ENCODE measurements at places on chromosomes 5 and 9.

GRCh38 chr5:56311306-56311905 lies 78.3 kb upstream of the ANKRD55 start:
- DNase-seq = peak; percentile 61

GRCh38 chr5:159447116-159447515 lies 116.8 kb upstream of the IL12B start:
- no peak for DNase-seq

- DNase-seq = no peak
Measured at GRCh38 chr5:5739490-5739945, 317.0 kb downstream of the ICE1 start.

DNA sequence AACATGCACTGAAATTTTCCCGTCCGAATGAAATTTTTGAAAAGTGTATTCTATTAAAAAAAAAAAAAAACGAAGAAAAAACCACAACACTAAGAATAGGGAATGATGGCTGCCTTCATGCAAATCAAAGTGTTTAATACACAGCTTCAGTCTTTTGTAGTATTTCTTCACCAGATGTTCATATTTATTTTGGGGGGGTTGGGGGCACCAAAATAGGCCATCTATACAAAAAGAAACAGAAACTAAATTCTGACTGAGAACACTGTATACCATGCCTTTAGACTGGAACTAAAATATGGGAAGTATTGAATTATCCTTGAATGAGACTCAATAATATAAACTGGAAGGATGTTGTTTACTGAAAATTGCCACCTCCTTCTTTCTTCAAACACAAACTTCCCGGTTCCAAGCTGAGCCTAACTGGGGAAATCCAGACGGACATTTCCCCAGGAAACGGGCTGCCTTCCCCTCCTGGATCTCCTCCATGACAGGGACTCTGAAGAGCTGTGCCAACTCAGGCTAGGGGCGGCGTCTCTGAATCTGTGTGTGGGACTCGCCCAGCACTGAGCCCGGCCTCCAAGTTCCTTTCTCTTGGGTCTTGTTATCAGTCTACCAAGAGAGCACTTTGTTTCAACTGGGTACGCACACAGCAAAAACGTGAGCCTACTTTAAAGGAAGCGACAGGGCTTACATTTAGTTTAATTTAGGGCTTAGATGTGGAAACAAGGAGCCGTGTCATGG lies 511.3 kb upstream of the ADAMTS16 start:
- no peak for DNase-seq

DNA sequence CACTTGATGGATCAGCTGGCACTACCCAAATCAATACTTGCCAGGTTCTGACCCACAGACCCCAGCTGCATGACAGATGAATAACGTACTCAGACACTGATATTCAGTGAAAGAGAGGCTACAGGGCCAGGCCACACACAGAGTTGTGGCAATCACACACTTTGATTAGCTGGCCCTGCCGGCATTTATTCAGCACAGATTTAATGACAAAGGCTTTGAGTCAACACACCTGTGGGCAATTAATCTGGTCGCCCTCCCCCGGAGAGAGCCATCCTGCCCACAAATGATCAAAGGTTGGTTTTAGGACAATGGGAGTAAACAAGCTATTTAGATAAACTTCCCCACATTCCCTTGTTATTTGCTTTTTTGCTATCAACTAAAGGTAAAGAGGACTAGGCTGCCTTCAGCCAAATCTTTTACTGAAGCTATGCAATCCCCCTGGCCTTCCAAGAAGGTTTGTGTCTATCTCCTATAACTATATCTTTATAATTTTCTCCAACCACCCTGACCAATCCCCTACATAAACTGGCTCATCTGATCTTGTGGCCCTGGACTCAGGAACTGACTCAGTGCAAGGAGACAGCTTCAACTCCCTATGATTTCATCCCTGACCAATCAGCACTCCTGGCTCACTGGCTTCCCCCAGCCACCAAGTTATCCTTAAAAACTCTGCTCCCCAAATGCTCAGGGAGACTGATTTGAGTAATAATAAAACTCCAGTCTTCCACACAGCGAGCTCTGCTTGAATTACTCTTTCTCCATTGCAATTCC lies 12.7 kb upstream of the TRIM32 start:
- no peak for DNase-seq

DNA sequence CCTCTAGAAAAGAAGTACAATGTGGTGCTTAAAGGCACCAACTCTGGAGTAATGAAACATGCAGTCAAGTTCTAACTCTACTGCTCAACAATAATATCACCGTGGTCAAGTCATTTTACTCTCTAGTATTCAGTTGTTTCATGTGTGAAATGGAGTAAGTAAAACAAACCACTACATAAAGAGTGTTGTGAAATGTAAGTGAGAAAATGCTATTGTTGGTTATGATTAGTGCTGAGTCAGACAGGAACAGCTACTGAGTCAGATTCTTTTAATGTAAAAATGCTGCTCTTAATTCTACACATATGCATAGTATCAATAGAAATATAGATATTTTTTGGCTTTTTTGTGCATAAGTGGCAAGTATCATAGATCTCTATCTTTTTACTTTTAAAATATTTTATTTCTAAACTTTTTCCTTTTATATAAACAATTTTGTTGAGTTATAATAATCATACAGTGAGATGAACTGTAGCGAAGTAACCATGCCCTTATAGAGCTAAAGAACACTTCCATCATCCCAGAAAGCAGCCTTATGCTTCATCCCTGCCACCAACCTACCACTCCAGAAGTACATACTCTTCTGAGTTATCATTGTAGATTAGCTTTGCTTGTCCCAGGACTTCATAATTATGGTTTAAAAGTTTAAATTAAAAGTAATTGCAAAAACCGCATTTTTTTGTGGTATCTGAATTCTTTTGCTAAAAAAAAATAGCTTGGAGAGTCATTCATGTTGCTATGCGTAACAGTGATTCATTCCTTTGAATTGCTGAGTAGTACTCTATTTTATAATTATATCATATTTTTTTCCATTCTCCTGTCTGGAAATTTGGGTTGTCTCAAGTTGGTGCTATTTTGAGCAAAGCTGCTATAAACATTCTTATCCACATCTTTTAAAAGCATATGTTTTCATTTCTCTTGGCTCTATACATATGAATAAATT lies 548.2 kb upstream of the CLINT1 start:
- DNase-seq = no peak

GRCh38 chr9:134403292-134403681 lies 77.0 kb downstream of the RXRA start:
- DNase-seq = no peak

GRCh38 chr5:78506261-78507024 lies 142.1 kb downstream of the LHFPL2 start:
- DNase-seq = no peak

DNA sequence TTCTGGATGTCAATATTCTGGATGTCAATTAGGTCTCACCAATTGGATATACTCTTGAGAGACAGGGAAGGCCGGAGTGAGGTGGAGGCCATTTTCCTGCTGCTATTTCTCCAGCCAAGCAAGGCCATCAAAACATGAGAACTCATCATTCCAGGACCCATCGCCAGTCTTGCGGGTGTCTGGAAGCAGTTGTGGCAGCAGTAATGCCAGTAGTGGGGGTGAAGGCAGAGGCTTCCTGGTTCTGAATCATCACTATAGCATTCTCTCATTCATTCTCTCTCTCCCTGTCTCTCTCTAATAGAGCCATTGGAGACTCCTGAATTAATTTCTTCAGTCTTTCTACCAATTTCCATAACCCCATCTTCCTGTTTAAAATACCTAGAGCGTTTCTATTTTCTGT lies 71.8 kb downstream of the EGFLAM start:
- no peak for DNase-seq

GRCh38 chr9:131645078-131645776 lies 94.6 kb downstream of the RAPGEF1 start:
- no peak for DNase-seq

DNA sequence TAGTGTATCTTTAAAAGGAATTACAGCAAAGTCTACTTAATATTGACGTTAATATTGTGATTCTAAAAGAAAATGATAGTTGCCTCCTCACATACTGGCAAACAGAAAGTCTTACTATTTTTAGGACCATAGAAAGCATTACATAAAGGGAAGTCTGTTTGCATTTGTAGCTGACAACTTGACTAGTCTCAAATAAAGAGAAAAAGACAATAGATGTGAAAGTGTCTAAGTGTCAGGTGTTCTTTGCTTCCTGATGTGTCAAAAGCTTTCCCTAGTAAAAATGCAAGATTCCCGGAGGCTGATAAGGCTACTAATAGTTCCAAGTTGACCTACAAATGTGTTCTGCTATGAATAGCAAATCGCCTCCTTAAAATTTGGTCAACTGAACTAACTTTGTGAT lies 259.7 kb downstream of the CDH10 start:
- DNase-seq = no peak

DNA sequence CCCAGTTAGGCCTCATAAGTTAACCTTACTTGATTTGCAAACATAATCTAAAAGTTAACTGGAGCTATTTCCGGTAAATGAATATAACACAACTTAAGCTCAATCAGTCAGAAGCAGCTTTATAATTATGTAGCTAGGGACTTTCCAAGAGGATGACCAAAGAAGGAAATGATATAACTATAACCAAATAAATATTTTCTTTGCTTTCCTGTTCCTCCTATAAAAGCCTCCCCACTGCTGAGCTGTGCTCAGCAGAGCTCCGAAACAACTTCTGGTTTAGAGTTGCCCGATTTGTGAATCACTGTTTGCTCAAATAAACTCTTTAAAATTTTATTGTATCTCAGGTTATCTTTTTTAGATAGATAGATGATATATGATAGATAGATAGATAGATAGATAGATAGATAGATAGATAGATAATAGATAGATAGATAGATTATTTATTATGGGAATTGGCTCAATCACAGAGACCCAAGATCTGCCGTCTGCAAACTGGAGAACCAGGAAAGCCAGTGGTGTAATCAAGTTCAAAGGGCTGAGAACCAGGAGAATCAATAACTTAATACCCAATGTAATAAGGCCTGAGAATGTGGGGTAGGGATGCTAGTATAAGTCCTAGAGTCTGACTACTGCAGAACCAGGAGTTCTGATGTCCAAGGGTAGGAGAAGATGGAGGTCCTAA lies 19.3 kb upstream of the TMEM161B start:
- no peak for DNase-seq

GRCh38 chr5:176466245-176466871 lies 18.2 kb downstream of the FAF2 start:
- no peak for DNase-seq

DNA sequence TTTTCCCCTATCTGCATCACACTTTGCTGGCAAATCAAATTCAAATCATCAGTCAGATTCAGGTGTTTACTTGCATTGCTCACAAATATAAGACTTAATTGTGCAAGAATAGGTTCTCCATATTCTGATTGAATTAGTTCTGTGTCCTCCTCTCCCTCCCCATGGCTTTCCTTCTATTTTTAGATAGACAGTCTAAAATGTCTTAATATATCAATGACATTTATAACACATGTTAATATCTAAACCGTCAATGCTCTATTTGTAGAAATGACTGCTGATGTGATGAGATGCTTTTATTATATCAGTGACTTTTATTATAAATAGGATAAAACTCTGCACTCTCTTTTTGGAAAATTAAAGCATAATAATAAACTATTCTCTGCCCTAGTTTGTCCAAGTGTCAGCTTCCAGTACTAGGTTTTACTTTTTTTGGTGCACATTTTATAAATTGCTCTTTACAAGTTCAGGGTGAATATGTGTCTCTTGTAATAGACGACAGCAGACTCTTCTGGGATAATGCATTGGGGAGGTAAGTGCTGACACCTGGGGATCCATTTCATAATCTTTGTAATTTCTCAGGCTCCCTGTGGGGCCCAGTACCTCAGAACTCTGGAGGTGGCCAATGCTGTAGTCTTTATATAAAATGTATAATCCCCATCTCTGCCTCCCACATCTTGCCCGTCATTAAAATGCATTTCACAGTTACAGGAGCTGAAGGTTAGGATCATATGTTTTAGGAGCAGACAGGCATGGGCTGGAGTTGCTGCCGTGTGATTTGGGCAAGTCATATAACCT lies 321.5 kb downstream of the BRINP1 start:
- no peak for DNase-seq

- no peak for DNase-seq
Measured at GRCh38 chr5:129111351-129111750, 16.8 kb downstream of the ISOC1 start.

GRCh38 chr5:139748505-139748826 lies 47.1 kb upstream of the PSD2 start:
- DNase-seq = no peak

- DNase-seq = no peak
Measured at GRCh38 chr5:122533825-122534224, 221.8 kb downstream of the SNCAIP start.

- DNase-seq = no peak
Measured at GRCh38 chr5:37844009-37844408, 4.2 kb upstream of the GDNF start.

GRCh38 chr9:71675857-71676165 lies 92.5 kb downstream of the CEMIP2 start:
- no peak for DNase-seq

Data from right renal pelvis (tissue), 4 donors.